ENCODE measurements at places on chromosomes 2 and 18.

GRCh38 chr18:78778651-78779050 is 201.0 kb upstream of the SALL3 start:
- no peak for DNase-seq

DNA sequence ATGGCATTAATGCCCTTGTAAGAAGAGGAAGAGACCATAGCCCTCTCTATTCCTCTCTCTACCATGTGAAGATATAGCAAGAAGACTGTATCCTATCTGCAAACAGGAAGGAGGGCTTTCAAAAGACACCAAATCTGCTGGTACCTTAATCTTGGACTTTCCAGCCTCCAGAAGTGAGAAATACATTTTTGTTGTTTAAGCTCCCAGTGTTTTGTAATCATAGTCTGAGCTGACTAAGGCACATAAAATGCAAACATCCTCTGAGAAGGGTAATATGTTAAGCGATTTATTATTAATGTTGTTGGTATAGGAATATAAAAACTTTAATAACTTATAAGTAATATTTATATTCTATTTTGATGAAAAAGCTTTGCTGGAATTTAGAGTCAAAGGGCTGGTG is 559.8 kb downstream of the SUCLG1 start:
- DNase-seq, result no peak

GRCh38 chr18:33538418-33539042 is 39.5 kb upstream of the ASXL3 start:
- DNase-seq, result no peak

DNA sequence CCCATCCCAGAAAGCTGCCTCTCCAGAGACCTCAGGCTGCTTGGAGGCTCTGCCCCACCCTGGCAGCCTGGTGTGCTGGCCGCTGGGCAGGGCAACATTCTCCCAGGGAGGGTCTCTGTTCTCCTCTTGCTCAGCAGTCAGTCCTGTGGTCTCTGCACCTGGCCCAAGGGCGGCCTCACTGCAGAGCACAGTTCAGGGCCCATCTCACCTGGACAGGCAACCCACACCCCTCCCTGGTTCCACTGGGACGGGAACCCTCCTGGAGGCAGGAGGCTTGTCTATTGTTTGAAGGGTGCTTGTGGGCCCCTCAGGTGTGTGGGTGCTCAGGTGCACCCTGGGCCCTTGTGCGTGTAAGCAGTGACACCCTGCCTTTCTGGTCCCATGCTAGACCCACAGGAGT is 67.2 kb upstream of the OTOS start:
- DNase-seq, result no peak

DNA sequence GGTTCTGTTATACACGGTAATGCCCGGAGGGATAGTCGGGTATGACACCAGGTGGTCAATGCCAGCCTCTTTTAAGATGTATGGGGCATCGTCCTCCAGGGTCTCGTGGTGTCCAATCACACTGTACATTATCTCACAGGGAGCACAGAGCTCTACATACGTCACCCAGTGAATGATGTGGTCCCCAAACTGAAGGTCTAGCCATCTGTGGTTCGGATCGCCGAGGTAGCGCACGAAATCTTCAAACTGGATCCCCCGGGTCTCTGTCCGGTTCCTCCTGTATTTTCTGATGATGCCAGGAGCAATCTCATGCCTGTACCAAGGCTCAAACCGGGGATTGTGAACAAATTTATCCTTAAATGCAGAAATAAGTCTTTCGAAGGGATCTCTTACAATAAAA is 24.1 kb downstream of the CHST10 start:
- no peak for DNase-seq

- DNase-seq, result peak; percentile 21
Measured at GRCh38 chr2:212147921-212148513, 390.6 kb downstream of the ERBB4 start.

- DNase-seq, result no peak
Measured at GRCh38 chr2:43748333-43748732, 25.5 kb upstream of the DYNC2LI1 start.

GRCh38 chr2:215290980-215291599 is 20.8 kb upstream of the ATIC start:
- peak; percentile 47 for DNase-seq

DNA sequence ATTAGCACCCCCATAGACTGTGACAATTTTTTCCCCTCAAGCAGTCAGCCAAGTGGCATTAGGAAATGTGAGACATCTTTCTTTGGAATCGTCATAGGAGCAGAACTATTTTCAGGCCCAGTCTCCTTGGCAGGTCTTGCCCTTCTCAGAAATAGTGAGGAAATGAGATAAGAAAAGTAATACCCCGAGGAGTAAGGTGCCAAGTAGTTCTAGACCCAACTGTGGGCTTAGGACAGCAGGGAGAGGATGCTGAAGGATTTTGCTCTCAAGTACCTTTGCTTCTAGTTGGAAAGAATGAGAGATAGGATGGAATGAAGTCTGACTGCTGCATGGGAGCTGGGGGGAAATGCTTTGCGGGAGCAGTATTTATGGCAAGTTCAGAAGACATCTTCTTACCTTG is 31.8 kb downstream of the PRKCE start:
- DNase-seq, result no peak

GRCh38 chr2:4258563-4258962 is 555.2 kb downstream of the DCDC2C start:
- DNase-seq, result no peak

DNA sequence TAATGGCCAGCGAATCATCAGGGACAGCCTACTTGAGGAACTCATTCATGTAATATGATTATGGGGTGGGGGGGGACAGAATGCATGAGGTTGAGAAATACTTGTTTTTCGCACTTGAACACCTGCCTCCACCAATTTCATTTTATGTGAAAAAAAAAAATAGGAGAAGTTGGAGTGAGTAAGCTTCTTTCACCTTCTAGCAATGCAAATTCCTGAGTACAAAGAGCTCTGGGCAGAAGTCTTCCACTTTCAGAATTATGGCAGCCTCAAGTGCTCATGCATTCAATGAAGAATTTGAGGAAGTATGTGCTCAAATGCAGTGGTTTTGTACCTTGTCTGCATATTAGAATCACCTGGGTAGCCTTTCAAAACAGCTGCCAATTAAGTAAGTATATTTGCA is 40.1 kb upstream of the GPD2 start:
- DNase-seq, result no peak

GRCh38 chr2:38187541-38188011 is 111.6 kb upstream of the CYP1B1 start:
- peak; percentile 99 for DNase-seq

DNA sequence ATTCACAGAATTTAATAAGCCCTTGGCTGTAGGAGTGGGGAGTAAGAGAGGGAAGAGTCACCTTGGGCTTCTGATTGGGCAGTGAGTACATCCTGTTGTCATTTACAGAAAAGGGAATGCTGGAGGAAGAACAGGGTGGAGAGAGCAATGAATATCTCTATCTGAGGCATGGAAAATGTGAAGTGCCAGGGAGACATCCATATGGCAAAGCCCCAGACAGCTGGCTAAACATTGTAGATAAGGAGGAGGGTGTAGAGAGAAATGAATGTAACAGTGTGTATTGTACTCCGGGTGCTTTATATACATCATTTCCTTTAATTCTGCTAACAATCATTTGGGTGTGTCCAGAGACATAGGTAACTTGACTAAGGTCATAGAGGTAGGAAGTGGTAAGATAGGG is 103.5 kb downstream of the UPP2 start:
- DNase-seq, result no peak

DNA sequence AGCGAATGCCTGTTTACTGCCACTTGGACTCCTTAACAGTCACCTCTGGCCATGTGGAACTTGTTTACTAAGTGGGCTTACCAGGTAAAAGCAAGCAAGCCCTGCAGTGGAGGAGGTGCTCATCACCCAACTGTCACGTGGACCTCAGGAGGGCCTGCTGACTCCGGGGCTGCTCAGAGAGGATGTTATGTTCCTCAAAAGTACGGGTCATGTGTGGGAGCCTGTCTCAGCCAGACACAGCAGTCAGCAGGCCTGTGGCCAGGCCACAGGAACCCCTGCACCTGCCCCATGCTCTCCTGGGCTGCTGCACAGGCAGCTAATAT is 36.2 kb downstream of the AMER3 start:
- DNase-seq, result no peak

DNA sequence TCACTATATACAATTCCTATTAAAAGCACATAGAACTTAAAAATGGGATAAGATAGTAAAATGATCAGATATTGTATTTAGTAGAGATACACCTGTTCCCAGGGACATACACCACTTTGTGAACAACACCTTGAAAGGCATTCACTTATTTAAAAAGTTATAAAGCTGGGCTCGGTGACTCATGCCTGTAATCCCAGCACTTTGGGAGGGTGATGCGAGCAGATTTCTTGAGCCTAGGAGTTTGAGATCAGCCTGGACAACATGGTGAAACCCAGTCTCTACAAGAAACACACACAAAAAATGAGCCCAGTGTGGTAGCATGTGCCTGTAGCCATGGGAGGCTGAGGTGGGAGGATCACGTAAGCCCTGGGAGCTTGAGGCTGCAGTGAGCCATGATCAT is 90.9 kb downstream of the RAPGEF4 start:
- no peak for DNase-seq

- no peak for DNase-seq
Measured at GRCh38 chr2:1866402-1867111, 122.2 kb upstream of the PXDN start.

DNA sequence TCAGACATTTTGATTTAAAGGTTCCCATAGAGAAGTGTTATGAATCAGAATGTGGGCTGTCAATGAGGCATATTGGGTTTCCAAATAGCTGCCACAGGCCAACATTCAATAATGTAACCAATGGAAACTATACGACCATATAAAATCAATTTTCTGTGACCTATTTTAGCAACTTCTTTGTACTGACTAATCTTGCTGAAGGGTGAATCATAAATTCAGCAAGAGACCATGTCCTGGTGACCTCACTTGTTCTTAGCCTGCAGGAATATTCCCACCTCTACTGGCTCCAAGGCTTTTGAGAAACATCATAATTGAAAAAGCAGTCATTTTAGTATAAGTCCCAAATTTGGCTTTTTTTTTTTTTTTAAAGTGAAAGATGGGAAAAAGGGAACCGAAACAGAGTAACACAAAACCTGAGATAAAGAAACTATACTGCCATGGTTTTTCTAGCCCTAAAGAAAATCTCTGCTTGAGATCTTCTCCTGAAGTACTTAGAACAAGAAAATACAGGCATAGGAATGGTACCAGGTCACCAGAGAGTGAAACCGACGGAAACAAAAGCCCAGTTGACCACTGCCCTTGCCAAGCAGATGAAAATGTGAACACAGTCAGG is 32.1 kb downstream of the PLEKHM3 start:
- DNase-seq, result peak; percentile 87

DNA sequence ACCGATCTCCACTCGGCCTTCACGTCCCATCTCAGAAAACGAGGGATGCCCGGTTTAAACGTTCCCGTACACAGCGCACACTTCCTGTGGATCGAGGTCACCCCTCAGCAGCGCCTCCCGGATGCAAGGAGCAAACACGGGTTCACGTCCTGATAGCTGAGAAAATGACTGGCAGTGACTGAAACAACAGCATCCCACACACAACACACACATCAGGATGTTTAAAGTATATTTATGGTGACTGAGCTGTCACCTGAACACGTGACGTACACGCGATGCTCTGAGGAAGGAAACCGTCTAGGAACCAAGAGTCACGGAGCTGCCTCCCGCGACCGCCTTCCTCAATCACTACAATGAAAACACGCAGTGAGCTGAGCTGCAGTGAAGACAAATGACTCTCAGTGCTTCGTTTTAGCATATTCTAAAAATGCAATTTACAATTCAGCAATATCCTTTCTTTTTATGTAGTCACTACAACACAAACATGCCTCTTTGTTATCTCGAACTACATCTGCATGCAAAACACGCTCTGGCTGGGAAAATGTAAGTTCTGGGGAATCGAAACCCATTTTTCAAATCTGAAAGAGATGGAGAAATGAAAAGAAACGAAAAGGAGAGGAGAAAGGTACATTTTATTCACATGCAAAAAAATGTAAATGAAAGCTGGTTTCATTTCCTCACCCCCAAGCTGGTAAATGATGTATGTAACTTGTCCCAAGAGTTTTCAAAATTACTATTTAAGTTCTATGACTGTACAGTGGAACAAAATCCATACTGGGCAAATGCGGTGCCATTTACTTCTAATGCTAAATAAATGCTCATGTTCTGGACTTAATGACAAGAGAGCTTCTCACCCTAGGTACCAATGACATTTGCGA is 19.8 kb downstream of the HDAC4 start:
- no peak for DNase-seq

- no peak for DNase-seq
Measured at GRCh38 chr2:149271575-149271974, 58.8 kb upstream of the LYPD6 start.

GRCh38 chr2:134630504-134631159 is 88.2 kb downstream of the TMEM163 start:
- DNase-seq, result no peak

DNA sequence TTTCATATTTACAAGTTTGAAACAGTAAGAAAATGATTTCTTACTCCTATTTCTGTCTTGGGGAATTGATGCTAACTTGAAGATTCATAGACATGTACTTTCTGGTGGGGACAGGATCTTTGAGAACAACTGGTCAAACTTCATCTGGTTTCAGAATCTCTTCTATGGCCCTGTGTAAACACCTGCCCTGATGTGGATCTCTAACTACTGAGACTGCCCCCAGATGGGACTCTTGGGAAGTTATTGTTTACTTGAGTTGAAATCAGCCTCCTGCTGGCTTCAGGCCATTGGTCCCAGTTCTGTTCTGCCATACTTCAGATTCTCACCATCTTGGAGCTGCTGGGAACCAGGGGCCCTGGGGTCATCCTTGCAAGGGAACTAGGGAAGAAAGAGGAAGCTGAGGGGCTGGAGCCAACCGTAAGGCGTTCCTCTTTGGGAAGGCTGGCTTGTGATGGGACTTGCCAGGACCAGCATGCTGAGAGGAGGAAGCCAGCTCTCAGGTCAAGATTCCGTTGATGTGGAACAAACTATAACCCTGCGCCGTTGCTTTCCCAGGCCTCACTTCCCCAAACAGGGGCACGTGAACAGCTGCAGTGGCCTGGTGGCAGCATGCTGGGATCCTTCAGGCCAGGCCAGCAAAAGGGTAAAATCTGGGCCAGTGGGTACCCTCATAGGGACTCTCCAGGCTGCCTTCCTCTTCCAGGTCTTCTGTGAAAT is 135.5 kb upstream of the CXCR4 start:
- DNase-seq, result no peak

- DNase-seq, result no peak
Measured at GRCh38 chr2:62216113-62216512, 20.2 kb downstream of the B3GNT2 start.

Measured in fibroblast of mammary gland (primary cell).